ENCODE measurements at places on chromosomes 13 and 19.

GRCh38 chr19:31528261-31528660 lies 179.0 kb upstream of the TSHZ3 start:
- no peak for DNase-seq

DNA sequence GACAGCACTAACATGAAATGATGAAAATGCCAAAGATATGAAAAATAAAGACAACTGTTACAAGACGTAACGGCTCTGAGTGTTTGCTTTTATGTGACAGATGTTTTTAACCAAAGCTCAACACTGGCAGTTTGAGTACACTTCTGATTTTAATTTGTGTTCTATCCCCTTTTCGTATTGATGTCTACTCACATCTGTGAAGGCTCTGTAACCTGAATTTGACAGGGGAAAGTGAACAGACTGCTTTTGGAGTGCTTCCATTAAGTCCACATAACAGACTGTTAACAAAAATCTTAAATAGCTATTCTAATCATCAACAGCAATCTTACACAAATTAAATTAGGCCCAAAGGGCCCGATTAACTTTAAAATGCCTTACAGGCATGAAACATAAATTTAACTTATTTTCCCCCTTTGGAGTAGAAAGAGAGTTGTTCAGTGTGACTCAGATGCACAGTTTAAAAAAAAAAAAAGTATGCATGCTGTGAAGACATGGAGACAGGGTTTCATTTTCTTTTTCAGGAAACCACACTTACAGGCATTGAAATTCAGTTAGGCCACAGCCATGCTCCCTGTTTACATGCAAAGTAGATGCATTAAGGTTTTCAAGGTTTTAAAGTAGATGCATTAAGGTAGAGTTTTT lies 16.3 kb upstream of the RNASEH2B start:
- peak; percentile 56 for DNase-seq

DNA sequence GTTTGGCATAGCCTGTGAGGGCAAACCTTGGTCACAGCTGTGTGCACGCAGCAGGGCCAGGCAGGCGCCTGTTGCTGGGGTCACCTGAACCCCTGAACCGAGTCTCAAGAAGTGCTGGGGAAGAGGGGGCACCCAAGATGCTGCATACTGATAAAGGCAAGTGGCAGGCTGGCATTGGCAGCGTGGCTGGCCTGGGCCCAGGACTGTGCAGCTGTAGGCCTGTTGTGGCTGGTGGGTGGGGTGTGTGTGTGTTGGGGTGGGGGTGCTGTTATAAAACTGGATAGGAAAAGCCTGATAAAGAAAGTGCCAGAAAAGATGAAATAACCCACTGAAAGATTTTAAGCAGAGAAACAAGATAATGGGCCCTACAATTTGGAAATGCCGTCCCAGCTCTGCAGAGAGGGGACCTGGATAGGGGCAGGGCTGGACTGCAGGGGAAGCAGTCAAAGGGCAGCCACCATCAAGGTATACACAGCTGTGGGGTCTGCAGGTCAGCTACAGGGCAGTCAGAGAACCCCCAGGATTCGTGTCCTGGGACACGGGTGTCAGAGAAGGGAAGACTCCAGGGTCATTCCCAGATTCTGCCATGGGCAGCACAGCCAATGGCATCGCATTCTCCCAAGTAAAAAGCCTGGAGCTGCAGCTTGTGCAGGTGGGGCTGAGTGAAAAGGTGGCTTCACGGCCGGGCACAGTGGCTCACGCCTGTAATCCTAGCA lies 33.2 kb downstream of the CILP2 start:
- no peak for DNase-seq

GRCh38 chr13:37074703-37075102 lies 15.2 kb upstream of the SUPT20H start:
- no peak for DNase-seq

DNA sequence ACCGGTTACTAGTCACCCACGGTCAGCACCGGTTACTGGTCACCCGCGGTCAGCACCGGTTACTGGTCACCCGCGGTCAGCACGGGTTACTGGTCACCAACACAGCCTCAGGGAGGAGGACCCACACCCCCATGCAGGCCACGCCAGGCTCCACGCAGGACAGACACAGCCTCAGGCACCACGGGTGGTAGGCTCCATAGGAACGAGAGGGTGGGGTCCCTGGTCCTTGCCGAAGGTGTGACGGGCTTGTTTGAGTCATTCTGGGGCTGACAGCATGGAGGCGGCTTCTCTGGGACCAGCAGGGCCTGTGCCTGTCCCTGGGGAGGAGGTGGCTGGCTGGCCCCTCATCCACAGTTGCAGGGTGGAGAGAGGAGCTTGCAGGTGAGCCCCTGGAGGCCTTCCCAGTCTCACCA lies 122.8 kb upstream of the SOX1 start:
- no peak for DNase-seq

GRCh38 chr13:50463719-50464118 lies 379.8 kb downstream of the DLEU7 start:
- DNase-seq = no peak

DNA sequence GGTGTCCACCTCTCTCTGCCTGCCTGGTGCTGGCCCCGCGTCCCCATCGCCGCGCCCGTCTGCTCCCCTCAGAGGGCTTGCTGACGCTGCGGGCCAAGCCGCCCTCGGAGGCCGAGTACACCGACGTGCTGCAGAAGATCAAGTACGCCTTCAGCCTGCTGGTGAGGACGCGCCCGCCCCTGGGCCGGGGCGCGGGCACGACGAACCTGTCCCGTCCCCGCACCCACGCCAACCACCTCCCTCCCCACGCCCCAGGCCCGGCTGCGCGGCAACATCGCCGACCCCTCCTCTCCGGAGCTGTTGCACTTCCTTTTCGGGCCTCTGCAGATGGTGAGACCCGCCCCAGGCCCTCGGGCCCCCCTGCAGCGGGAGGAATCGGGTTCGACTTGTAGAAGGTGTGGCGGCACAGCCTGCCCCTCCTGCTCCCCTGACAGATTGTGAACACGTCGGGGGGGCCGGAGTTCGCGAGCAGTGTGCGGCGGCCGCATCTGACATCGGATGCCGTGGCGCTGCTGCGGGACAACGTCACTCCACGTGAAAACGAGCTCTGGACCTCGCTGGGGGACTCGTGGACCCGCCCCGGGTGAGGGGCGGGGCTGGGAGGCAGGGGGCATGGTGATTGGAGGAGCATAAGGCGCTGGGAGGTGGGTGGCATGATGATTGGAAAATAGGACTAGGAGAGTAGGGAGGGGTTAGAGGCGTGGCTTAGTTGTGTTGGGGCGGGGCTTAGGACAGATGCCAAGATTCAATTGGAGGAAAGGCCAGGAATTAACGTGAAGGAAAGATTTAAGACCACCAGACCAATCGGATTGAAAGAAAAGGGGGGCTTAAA lies 6.6 kb downstream of the EPS8L1 start:
- DNase-seq = peak; percentile 26

GRCh38 chr13:111359930-111360329 lies 39.5 kb downstream of the TEX29 start:
- DNase-seq = no peak

GRCh38 chr13:106089261-106089980 lies 446.0 kb downstream of the EFNB2 start:
- DNase-seq = no peak

DNA sequence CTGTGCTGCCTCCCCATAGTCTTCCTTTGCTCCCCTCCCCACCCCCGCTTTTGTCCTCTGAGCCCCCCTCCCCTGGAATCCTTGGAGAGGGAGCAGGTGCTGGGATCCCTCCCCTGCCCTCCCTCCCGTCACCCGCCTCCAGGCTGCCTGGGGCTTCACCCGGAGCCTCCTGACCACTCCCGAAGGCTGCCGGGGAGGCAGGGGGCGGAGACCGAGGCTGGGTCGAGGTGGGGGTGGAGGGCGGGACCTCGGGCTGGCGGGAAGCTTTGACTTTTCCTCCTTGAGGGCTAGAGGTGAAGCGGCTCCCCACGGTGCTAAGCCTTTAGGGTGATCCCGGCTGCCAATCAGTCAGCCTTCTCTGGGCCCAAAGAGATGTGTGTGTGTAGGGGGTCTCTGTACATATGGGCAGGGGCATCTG lies 1.5 kb downstream of the KMT5C start:
- peak; percentile 21 for DNase-seq

- DNase-seq = no peak
Measured at GRCh38 chr13:102538938-102539337, 57.8 kb upstream of the TPP2 start.
